ENCODE measurements at places on chromosomes 5 and 9.

DNA sequence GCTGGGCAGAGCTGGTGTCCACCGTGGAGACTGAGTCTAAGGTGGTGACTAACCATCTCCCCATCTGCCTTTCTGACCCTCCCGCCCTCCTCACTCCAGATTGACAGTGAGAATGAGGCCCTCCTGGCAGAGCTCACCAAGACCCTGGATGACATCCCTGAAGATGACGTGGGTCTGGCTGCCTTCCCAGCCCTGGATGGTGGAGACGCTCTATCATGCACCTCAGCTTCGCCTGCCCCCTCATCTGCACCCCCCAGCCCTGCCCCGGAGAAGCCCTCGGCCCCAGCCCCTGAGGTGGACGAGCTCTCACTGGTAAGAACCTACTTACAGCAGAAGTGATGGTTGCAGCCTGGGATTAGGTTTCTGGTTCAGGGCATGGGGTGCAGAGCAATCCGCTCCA lies 96.5 kb downstream of the PPARGC1B start:
- DNase-seq: no peak
- H3K4me1 ChIP-seq: peaks cover 41% of the 10 kb centered on the region
- H3K36me3 ChIP-seq: no peaks in the 10 kb centered on the region
- H3K27ac ChIP-seq: no peak overlapping the region

DNA sequence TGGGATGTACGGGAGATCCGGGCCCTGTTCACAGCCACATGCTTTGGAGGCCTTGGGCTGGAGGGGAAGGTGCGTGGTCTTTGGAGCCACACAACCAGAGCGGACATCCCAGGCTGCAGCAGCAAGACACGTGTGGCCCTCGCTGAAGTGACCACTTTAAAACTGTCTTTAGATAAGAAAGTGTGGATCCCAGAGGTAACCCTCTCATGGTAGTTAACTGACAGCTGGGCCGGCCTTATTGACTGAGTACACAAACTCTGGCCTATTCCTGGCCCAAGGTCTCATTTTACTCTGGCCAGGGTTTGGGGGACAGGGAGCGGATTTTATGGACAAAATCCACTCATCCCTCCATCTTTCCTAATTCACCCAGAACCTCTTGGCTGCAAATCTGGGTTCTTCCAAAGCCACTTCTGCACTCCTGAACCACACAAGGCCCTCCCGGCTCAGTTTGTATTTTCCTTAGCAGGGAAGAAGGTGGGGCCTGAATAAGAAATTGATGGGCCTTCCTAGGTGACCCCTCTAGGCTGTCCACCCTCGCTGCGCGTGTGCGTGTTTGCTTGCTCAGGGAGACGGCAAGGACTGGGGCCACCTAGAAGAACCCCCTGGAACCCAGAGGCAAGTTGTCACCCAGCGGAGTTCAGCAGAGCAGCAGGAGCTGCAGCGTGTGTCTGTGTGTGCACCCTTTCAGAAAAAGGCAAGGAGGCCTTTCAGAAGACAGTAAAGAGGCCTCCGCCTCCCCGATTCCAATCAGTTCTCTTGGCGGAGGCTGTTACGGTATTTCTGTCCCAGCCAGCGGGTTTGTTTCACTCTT lies 73.3 kb upstream of the ORM1 start:
- H3K4me1 ChIP-seq: no peaks in the 10 kb centered on the region
- peaks cover 8% of the 10 kb centered on the region for H3K36me3 ChIP-seq
- H3K27me3 ChIP-seq: peaks cover 5% of the 10 kb centered on the region
- no peak overlapping the region for H3K27ac ChIP-seq
- no peak for DNase-seq

- no peak overlapping the region for H3K4me3 ChIP-seq
These were observed 79.3 kb downstream of the EPB41L4A start for GRCh38 chr5:112339761-112340160.

DNA sequence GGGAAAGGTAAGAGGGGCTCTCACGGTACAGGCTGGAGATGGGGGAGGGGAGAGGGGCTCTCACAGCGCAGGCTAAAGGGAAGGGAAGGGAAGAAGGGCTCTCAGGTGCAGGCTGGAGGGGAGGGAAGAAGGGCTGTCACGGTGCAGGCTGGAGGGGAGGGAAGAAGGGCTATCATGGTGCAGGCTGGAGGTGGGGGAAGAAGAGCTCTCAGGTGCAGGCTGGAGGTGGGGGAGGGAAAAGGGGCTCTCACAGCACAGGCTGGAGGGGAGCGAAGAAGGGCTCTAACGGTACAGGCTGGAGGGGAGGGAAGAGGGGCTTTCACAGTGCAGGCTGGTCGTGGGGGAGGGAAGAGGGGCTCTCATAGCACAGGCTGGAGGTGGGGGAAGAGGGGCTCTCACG lies 4.6 kb downstream of the SLC6A18 start:
- no peak overlapping the region for H3K27ac ChIP-seq
- H3K27me3 ChIP-seq: peaks cover 11% of the 10 kb centered on the region
- DNase-seq: no peak

GRCh38 chr5:151906246-151906645 lies 18.4 kb downstream of the GLRA1 start:
- H3K4me3 ChIP-seq: no peak overlapping the region
- DNase-seq: no peak
- no peaks in the 10 kb centered on the region for H3K36me3 ChIP-seq
- H3K27ac ChIP-seq: no peak overlapping the region
- no peaks in the 10 kb centered on the region for H3K27me3 ChIP-seq
- H3K4me1 ChIP-seq: peaks cover 6% of the 10 kb centered on the region

DNA sequence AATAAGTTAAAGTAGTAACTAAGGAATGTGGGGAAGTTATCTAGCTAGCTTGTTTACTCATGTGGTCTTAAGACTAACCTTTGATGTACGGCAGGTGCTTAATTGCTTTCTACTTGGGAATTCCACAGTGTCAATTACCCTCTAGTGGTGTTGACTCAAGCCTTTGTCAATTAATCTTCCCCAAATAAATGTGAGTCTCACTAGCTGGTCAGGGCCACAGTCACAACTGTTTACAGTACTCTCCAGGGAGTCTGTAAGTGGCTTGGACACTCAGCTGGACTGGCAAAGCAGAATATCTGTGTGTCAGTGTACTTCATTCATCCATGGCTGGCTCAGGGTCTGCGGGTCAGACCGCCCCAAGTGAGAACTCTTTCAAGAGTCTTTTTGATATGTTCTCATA lies 30.8 kb downstream of the SMIM3 start:
- peaks cover under 1% of the 10 kb centered on the region for H3K36me3 ChIP-seq
- H3K4me3 ChIP-seq: no peak overlapping the region
- no peaks in the 10 kb centered on the region for H3K27me3 ChIP-seq
- H3K4me1 ChIP-seq: no peaks in the 10 kb centered on the region
- H3K27ac ChIP-seq: no peak overlapping the region

DNA sequence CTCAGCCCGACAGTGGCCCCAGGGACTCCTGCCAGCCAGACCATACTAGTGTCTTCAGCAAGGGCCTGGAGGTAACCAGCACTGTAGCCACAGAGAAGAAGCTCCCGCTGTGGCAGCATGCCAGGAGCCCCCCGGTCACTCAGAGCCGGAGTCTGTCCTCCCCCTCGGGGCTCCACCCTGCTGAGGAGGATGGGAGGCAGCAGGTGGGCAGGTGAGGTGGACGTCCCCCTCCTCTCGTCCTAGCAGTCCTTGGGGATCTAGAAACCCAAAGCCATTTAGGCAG lies 28.0 kb upstream of the LRRC14B start:
- H3K4me3 ChIP-seq: no peak overlapping the region
- peaks cover 11% of the 10 kb centered on the region for H3K27me3 ChIP-seq
- H3K27ac ChIP-seq: no peak overlapping the region
- H3K36me3 ChIP-seq: peaks cover 9% of the 10 kb centered on the region
- peaks cover 9% of the 10 kb centered on the region for H3K4me1 ChIP-seq

DNA sequence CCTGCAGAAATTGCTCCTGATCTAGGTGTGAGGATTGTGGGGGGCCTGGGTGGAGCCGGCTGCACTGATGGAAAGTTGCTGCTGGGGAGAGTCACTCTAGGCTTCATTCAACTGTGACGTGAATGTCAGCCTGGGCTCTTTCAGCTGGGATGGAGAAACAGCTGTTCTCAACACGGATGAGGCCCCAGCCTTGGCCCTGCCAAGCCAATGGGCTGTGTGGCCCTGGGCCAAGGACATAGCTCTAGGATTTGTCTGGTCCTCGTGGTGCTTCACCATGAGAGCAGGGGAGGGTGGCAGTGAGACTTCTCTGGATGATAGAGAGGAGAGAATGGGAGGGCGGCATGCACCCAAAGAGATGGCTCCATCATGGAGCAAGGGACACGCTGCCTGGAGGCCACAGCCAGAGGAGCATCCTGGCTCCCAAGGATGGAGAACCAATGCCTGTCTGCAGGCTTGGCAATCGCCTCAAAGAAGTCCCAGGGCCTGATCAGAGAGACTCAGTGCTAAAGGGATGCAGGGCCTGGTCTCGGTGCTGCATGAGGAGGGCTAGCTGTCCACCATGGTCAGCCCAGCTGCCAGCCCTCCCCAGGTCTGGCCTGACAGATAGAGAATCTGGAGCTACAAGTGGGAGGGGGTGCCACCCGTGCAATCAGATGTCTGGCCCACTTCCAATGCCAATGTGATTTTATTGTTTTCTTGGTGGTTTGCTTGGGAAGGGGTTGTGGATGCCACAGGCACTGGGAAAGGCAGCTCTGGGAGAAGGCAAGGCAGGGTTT lies 141.0 kb downstream of the GADD45G start:
- H3K27me3 ChIP-seq: peaks cover 11% of the 10 kb centered on the region
- no peak for DNase-seq
- H3K4me3 ChIP-seq: no peak overlapping the region
- no peak overlapping the region for H3K27ac ChIP-seq
- peaks cover 21% of the 10 kb centered on the region for H3K4me1 ChIP-seq

GRCh38 chr5:77321793-77322394 lies 111.4 kb downstream of the PDE8B start:
- H3K27ac ChIP-seq: no peak overlapping the region
- DNase-seq: no peak
- no peak overlapping the region for H3K4me3 ChIP-seq
- no peaks in the 10 kb centered on the region for H3K36me3 ChIP-seq
- H3K4me1 ChIP-seq: no peaks in the 10 kb centered on the region

- H3K4me1 ChIP-seq: peaks cover 4% of the 10 kb centered on the region
- H3K4me3 ChIP-seq: no peak overlapping the region
- no peaks in the 10 kb centered on the region for H3K27me3 ChIP-seq
- DNase-seq: no peak
These were observed 30.2 kb downstream of the MLANA start for GRCh38 chr9:5920860-5921328.

GRCh38 chr5:9544502-9545135 lies 1.3 kb downstream of the SEMA5A start:
- peaks cover 7% of the 10 kb centered on the region for H3K36me3 ChIP-seq
- peak; percentile 95 for DNase-seq
- H3K4me1 ChIP-seq: peaks cover 13% of the 10 kb centered on the region
- H3K27ac ChIP-seq: no peak overlapping the region

DNA sequence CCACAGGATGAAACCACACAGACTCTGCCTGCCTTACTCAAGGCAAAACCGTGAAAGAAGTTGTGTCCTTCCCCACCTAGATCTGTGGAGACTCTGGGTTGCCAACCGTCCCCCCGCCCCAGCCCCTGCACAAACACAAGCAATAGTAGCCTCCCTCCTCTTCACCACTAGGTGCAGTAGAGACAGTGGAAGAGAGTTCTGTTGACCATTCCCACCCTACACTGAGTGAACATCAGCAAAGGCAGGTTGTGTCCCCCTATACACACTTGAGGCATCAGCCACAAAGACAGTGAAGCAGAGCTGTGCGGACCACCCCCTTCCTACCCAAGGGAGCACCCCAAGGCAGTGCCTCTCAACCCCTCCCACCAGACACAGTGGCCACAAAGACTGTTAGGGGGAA lies 223.7 kb upstream of the NFIL3 start:
- no peaks in the 10 kb centered on the region for H3K4me1 ChIP-seq
- H3K36me3 ChIP-seq: no peaks in the 10 kb centered on the region
- H3K27me3 ChIP-seq: no peaks in the 10 kb centered on the region

DNA sequence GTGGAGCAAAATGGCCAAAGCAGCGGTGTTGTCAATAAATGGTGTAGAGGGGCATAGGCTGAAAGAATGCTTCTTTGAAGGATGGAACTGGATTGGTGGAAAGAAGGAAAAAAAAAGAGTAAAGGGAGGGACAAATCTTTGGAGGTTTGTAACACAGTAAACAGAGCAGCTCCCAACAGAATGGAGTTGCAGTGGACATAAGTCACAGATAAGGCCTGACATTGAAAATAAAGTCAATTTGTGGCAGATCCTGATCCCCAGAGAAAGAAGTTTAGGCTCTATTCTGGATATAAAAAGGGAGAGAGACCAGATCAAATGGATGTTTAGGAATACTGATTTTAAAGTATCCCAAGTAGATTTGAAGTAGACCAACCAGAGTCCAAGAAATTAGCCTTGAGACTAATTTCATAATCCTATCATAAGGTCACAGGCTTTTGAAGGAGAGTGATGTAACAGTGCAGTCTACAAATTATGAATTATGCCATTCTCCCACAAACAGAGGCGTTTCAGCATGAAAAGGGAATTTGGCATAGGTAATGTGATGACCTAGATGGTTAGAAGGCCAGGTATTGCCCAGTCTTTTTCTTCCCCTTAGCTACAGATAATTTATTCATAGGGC lies 8.9 kb downstream of the ALDH1A1 start:
- H3K27me3 ChIP-seq: no peaks in the 10 kb centered on the region
- H3K27ac ChIP-seq: no peak overlapping the region
- no peaks in the 10 kb centered on the region for H3K36me3 ChIP-seq
- no peak for DNase-seq

DNA sequence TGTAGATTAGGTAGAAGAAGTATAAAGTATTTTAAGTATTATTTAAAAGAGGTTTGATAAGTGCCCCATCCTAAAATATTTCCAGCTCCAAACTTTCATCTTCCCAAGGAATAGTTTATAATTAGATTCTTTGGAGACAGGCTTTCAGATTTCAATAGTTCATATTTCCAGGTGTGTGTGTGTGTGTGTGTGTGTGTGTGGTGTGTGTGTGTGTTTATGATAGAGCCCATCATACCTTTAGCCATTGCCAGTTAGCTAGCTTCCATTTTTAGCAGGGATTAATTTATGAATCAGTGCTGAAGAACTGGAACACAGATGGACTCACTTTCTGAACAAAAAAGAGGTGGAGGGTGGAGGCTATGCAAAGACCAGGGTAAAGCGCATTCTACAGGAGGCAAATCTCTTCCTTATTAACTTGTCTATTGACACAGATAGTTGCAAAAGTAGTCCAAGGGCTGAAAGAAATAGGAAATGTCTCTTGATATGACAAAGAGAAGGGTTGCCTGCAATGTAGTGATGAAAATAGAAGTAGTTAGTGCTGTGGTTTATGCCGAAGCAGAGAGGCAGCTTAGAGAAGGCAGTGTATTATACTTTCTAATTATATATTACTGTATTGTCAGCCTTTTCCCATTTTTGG lies 301.1 kb downstream of the MAN2A1 start:
- H3K36me3 ChIP-seq: no peaks in the 10 kb centered on the region
- no peak for DNase-seq
- no peak overlapping the region for H3K27ac ChIP-seq
- H3K27me3 ChIP-seq: peaks cover 2% of the 10 kb centered on the region

GRCh38 chr5:82992646-82993045 lies 84.5 kb downstream of the TMEM167A start:
- no peaks in the 10 kb centered on the region for H3K4me1 ChIP-seq
- no peaks in the 10 kb centered on the region for H3K36me3 ChIP-seq
- DNase-seq: no peak
- no peak overlapping the region for H3K27ac ChIP-seq
- H3K27me3 ChIP-seq: no peaks in the 10 kb centered on the region

All from endothelial cell (in vitro differentiated cells).